ENCODE measurements at places on chromosomes 5 and 9.

DNA sequence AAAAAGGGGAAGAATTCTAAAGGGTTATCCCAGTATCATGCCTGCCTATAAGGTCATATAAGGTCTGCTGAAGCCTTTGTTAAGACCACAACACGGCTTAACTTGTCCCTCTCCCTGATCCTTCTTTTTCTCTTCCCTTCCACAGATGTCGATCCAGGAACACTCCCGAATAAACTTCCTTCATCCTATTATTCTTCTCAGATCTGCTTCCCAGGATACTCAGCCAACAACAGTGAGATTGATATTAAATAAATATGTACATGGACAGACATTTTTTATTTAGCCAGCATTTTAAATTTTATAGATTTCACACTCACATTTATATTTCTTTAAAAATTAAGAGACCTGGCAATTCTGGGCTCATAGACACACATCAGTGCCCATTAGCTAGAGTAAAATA is 44.1 kb downstream of the DPYSL3 start:
- no peak for DNase-seq

GRCh38 chr9:137321726-137322361 is 19.8 kb upstream of the NRARP start:
- no peak for DNase-seq

DNA sequence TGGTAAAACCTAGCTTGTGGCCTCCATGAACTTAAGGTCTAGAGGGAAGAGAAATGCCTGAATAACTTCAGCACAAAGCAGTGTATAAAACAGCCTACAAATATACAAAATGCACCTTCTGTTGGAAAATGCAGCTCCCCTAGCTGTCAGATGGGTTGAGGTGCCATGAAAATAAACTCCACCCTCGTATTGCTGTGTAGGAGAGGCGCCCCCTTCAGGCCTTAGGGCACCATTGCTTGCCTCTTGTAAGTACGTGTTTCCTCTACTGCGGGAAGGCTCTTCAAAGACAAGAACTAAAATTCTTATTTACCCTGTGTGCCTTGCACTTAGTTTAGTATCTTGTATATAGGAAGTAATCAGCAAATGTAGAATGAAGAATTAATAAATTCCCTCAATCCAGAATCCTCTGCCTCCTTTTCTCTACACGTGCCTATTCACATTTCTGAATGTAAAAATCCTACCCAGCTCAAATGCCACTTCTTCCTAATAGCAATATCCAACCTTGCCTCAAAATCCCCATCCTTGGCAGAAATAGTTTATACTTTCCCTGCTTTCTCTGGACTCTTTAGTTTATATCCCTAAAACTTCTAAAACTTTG is 393.7 kb upstream of the PDE4D start:
- no peak for DNase-seq

DNA sequence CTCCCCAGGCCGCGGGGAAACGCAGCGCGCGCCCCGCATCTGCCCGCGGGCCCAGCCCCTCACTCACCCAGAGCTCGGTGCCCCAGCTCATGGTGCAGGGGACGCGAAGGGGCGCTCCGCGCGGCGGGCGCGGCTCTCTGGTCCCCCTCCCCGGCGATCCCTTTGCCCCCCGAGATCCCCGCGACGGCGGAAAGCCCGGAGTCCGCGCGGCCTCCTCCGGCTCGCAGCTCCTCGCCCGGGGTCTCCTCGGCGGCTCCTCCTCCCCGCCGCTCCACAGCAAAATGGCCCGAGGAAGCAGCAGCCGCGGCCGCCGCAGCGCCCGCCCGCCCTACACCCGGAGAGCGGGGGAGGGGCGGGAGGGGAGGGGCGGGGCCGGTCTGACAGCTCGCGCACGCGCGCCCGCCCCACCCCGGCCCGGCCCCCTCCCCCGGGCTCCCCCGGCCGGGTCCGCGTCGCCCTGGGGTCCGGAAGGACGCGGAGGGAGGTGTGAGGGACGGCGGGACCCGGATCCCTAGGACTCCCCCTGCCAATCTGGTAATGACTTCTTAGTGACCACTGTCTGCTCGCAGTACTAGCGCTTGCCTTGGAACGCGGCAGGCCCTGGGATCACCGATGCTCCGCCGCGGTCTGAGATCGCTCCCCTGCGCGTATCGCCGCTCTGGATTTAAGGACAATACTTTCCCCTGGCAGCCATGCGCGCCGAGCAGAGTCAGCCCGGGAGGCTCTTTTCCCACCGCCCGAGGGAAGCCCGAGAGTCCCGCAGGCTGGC is at the start of gene FNBP1:
TSS of gene FNBP1 (minus strand) at position 305 of the 769 bp plus-strand sequence. CDS start at position 91, 214 bp downstream.
- peak; percentile 85 for DNase-seq

DNA sequence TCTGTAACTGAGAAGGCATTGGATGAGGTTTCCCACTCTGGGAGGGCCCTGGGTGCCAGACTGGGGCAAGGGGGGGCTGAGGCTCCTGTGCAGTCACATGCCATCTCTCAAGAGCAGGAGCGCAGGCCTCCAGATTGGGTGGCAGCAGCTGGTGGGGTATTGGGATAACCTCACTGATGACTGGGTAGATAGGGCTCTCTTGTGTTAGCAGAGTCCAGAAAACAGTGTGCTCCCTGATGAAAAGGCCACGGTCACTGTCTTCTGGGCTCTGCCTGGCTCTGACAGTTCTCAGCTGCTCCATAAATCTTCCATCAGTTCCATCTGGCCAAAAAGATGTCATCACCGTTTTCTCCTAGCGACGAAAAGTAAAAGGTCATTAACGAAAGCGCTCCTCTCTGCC is 21.8 kb upstream of the NKX2-5 start:
- DNase-seq = no peak

- DNase-seq = no peak
Measured at GRCh38 chr5:56105511-56106291, 110.9 kb upstream of the IL6ST start.

DNA sequence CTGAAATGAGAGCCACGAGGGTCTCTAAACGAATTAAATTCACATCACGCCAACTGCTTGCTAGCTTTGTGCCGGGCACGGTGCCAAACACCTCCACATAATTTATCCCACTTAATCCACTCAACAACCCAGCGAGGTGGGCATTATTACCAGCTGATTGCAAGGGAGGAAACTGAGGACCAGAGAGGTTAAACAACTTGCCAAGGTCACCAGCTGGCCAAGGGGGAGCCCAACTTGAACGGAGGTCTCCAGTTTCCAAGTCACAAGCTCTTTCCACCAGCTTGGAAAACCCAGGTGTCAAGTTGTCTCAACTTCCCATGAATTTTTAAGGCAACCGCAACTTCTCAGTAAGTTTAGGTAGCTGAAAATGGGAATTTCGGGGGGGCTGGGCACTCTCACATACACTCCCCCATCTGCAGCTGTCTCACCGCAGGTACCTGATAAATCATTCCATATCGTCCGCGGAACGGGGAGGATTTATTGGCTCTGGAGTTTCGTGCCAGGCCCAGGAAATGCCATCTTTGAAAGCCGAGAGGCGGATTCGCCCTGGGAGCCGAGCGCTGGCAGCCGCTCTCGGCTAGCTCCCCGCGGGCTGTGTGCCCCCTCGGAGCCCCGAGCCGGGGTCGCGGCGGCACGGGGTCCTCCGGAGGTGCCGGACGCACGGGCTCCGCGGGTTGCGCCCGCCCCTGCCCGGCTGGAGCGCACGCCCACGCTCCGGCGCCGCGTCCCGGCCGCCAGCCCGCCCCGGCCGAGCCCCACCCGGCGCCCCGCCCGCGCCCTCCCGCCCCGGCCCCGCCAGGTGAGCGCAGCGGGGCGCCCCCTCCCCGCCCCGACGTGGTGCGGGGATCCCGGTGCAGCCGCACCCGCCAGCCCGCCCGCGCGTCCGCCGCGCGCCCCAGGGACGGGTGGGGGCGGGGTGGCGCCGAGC is 617 bp downstream of the PTPN3 start:
- no peak for DNase-seq

DNA sequence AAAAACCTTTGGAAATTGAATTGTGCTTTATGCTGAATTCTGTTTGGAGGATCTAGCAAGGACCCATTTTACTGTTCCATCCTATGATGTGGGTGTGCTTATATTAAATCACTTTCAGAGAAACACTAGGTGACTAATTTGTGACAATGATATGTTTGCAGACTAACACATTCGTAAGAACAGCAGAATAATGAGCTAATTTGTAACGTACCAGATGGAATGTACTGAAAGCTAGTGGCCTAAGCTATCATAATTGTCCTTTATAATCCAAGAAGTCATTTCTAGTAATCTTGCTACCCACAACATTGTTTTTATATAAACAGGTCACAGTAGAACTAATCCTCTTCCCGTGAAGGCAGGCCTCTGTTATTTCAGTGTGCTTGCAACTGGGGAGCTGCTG is 292.5 kb downstream of the PDE4D start:
- no peak for DNase-seq

DNA sequence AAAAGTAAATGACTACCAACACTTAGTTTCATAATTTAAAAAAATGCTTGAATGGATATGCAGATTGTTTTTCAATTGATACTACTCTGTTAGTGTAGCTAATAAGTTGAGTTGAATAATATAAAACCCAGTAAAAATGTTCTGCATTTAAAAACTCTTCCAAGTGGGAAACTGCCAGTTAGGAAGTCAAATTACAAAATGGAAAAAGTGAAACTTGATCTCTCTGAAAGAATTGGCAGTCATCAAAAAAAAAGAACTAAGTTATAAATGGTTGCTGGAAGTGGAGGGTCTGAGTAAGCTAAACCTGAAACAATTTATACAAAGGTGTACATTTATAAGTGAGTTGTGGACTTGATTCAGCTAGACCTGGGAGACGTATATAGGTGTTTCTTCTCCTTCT is 52.4 kb downstream of the VCAN start:
- no peak for DNase-seq

DNA sequence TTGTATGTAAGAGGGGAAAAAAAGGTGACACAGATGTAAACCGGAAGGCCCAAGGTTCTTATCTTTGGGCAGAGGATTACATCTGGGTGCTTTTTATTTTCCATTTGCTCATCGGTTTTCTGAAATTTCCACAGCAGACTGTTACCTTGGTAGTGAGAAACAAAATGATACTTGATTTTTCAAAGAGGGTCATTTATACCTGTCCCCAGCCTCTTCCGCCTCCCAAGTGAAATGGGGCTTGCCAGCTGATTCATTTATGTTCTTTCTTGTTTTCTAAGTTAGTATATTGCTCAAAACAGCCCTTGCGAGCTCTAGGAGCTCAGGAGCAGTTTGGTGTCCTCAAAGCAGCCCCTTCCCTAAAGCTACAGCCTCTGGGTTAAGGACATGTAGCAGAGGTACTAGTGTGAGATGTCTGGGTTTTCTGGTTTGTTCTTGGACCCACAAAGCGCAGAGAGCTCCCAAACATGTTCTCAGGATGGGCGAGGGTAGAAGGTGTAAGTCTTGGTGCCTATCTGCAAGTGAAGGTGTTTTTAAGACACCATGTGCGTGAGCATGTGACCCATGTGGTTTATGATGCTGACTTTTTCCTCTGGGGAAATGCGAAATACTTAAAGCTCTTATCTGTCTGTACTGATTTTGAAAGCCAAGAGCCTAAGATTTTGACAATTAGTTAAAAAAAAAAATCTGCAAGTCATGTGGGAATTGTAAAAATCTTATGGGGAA is 38.3 kb downstream of the DAPK1 start:
- no peak for DNase-seq

DNA sequence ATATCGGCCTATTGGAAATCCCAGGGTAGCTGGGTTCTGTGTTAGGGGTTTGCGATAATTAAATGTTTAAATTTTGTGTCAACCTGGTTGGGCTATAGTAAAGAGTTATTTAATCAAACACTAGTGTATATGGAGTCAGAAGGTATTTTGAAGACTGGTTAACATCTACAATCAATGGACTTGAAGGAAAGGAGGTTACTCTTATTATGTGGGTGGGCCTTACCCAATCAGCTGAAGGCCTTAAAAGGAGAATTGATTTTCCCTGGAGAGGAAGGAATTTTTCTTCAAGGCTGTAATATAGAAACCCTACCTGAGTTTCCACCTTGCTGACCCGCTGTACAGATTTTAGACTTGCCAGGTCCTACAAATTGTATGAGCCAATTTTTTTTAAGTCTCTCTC is 411.4 kb downstream of the IRX1 start:
- DNase-seq = no peak

DNA sequence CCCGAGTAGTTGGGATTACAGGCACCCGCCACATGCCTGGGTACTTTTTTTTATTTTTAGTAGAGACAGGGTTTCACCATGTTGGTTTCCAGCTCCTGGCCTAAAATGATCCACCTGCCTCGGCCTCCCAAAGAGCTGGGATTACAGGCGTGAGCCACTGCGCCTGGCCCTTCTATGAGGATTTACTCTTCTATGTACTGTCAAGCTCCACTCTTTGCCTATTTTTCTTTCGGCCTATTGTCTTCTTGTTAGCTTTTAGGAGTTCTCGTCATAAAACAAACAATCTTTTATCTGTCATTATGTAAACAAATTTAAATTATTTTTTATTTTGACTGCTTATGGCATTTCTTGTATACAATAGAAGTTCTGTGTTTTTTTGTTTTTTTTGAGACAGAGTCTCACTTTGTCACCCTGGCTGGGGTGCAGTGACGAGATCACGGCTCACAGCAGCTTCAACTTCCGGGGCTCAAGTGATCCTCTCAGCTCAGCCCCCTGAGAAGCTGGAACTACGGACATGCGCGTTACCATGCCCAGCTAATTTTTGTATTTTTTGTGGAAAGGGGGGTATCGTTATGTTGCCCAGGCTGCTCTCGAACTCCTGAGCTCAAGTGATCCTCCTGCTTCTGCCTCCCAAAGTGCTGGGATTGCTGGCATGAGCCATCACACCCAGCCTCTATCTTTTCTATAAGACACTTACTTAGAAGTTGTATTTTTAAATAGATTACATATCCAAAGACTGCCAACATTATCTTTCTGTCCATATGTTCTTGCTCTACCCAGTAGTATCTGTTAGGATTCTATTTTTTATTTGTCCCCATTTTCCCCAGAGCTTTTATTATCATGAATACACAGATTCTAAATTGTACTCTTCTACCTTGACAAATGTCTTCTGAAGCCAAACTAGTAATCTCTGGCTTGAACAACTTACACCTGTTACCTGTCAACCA is 29.2 kb downstream of the CSNK1A1 start:
- DNase-seq = no peak

DNA sequence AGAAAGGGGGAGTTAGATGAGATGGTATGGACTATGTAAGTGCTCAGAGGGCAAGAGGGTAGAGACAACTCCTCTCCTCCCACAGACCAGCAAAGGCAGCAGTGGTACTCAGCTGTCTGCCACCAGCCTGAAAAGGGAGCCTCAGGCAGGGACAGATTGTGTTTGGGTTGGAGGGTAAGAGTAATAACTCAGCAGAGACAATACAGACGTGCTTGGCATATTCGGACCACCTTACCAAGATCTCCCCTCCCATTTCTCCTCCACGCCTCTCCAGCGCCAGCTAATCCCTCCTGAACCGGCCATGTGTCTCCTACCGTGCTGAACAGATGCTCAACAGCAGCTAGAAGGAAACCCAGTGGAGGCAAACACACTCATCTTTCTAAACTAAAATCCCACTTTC is 180.8 kb downstream of the ASTN2 start:
- DNase-seq = no peak

GRCh38 chr5:170630711-170631141 is 126.9 kb downstream of the KCNIP1 start:
- no peak for DNase-seq

DNA sequence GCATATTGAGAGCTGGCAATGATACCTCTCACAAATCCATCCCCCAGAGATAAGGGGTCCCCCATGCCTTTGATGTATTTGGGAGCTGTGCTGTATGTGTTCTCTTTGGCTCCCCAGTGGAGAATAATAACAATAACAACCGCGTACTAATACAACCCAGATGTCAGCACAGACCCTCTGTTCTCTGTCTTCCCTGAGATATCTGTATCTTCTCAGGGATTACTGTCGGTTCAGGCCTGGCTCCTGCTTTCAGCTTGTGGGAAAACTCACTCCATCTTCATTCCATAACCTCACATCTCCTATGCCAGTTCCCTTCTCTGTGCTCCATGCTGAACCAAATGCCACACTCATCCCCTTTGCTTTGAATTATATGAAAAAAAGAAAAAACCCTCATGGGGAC is 76.2 kb downstream of the TMC1 start:
- DNase-seq = no peak

All from CD4-positive, alpha-beta T cell treated with Interleukin-10 for 1 hour (primary cell).